DND-41 (cell line): ENCODE measurements at places on chromosomes 3 and 15.

DNA sequence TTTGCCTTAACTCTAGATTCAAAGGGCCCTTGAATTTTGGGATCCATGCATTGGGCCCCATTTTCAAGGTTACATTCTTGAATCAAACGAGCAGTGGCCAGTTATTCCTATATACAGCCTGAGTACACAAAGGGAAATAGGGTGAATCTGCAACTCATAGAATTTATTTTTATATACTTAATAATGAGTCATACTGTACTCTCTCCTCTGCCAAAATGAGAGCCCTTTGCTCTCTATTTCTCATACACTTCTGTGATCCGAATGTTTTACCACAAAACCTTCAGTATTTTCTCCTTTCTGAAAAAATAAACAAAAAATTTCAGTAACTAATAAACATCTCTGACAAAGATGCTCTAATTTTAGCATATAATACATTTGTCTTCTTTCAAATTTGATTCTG, 116.7 kb downstream of the SERPINI1 start:
- DNase-seq: no peak

GRCh38 chr15:85759376-85759775, 35.3 kb downstream of the KLHL25 start:
- no peak for DNase-seq

DNA sequence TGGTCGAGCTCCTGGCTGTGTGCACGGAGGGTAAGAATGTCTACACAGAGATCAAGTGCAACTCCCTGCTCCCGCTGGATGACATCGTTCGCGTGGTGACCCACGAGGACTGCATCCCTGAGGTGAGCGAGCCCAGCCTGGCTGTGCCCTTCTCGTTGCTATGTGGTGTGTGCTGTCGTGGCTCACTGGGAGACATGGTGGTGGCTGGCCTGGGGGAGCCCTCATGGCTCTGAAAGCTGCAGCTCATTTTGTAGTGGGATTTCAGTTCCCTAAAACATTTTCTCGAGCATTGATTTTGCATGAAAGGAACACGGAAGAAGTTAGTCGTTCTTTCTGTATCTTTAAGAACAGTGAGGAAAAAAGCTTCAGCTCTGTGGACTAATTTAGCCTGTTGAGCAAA, 200.5 kb downstream of the ITPR1 start:
- no peak for DNase-seq

DNA sequence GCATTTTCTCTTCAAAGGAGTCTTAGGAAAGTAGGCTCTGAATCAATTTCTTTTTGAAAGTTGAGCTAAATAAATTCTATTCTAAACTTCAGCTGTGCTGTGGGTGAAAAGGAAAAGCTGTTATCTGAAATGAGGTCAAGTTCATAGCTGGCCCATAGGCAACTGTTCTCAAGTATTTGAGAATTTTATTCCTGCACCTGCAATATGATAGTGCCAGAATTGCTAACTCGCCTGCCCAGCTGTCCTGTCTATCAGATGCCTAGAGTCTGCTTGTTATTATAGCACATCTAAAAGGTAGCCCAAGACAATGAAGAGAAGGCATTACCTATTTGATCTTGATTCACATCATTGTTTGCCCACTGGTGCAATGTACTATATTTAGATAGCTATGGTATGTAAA, 798.7 kb downstream of the DIPK2A start:
- DNase-seq: no peak
